Calu3 (cell line): ENCODE measurements at places on chromosomes 12 and 14. TPM values are rescaled to one million over a fixed set of nuclear protein-coding genes. Genes with fewer than 3 reads are reported as not detected.
A peak's percentile ranks its signal among the peaks of the same experiment; 100 is the strongest.

DNA sequence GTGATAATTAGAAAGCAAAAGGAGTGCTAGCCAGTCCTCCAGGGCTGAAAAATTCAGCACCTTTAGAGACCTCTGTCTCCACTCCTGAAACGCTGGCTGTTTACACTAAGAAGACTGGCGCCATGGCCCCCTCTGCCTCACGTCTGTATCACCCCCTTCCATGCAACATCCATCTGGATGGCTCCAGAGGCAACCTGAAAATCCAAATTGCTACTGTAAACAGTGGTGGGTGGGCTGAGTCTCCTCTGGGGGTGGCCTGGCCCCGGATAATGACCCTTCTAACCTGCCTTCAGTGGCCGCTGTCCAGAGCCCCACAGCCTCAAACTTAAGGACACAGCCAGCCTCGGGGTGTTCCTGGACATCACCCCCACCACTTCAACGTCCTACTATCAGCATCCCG is 1.4 kb downstream of the PRKD1 start:
- H3K4me3 ChIP-seq, result peak overlapping the region; percentile 92
- H3K27ac ChIP-seq, result peak overlapping the region; percentile 27
- H3K27me3 ChIP-seq, result no peaks in the 10 kb centered on the region
- peaks cover 24% of the 10 kb centered on the region for H3K36me3 ChIP-seq

- H3K4me1 ChIP-seq, result no peaks in the 10 kb centered on the region
- no peaks in the 10 kb centered on the region for H3K36me3 ChIP-seq
- no peak overlapping the region for H3K27ac ChIP-seq
- H3K4me3 ChIP-seq, result no peak overlapping the region
Measured at GRCh38 chr14:87233266-87233665, 759.7 kb downstream of the GALC start.

- H3K36me3 ChIP-seq, result peaks cover 80% of the 10 kb centered on the region
- H3K4me1 ChIP-seq, result no peaks in the 10 kb centered on the region
- no peak overlapping the region for H3K4me3 ChIP-seq
- DNase-seq, result no peak
- no peaks in the 10 kb centered on the region for H3K27me3 ChIP-seq
Measured at GRCh38 chr12:64418209-64418608, 14.0 kb downstream of the XPOT start.

GRCh38 chr12:62834406-62834805 is 100.5 kb downstream of the PPM1H start:
- H3K4me3 ChIP-seq, result no peak overlapping the region
- H3K27me3 ChIP-seq, result no peaks in the 10 kb centered on the region
- no peaks in the 10 kb centered on the region for H3K4me1 ChIP-seq
- DNase-seq, result no peak
- no peak overlapping the region for H3K27ac ChIP-seq

GRCh38 chr12:132375747-132376463 is 46.5 kb upstream of the GALNT9 start:
- no peaks in the 10 kb centered on the region for H3K4me1 ChIP-seq
- H3K4me3 ChIP-seq, result no peak overlapping the region
- no peak for DNase-seq
- H3K27me3 ChIP-seq, result peaks cover 70% of the 10 kb centered on the region
- H3K36me3 ChIP-seq, result no peaks in the 10 kb centered on the region

- no peaks in the 10 kb centered on the region for H3K4me1 ChIP-seq
- no peaks in the 10 kb centered on the region for H3K27me3 ChIP-seq
- H3K36me3 ChIP-seq, result peaks cover 24% of the 10 kb centered on the region
- no peak overlapping the region for H3K27ac ChIP-seq
- no peak overlapping the region for H3K4me3 ChIP-seq
Measured at GRCh38 chr12:6653342-6653741, 6.1 kb upstream of the ACRBP start.

GRCh38 chr12:123948796-123949769 is 23.5 kb downstream of the CCDC92 start:
- no peaks in the 10 kb centered on the region for H3K36me3 ChIP-seq
- no peaks in the 10 kb centered on the region for H3K27me3 ChIP-seq
- no peak overlapping the region for H3K27ac ChIP-seq

The RIMBP2 gene
- 6.1 and 6.2 TPM in 2 replicates for total RNA-seq

The DLK1 gene
- total RNA-seq, result not detected in 2 replicates

The FBLN5 gene
- 0.39 and 0.90 TPM in 2 replicates for total RNA-seq

The TAS2R8 gene
- total RNA-seq, result not detected in 2 replicates

The NT5DC3 gene
- 18.1 and 24.0 TPM in 2 replicates for total RNA-seq
